ENCODE measurements at places on chromosomes 3 and 15.

DNA sequence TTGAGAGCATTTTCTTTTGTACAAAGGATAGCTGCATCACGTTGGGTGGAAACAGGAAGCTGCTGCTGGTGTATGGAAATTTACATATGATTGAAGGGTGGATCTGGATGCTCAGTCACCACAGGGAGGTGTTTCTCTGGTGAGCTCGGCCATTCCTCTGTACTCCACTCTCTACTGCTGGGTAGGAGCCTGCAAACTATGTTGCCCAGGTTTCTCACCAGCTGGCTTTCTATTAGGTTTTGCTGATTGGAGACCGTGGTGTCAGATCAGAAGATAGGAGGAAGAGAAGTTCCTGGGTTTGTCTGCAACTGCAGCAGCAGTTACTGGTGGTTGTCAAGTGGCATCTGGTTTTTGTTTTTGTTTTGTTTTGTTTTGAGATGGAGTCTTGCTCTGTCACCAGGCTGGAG lies 61.7 kb downstream of the TAMM41 start:
- DNase-seq, result no peak

- DNase-seq, result no peak
These were observed 173.4 kb upstream of the CADPS start for GRCh38 chr3:63048367-63049326.

GRCh38 chr15:25652704-25653103 lies 210.4 kb downstream of the ATP10A start:
- DNase-seq, result no peak

DNA sequence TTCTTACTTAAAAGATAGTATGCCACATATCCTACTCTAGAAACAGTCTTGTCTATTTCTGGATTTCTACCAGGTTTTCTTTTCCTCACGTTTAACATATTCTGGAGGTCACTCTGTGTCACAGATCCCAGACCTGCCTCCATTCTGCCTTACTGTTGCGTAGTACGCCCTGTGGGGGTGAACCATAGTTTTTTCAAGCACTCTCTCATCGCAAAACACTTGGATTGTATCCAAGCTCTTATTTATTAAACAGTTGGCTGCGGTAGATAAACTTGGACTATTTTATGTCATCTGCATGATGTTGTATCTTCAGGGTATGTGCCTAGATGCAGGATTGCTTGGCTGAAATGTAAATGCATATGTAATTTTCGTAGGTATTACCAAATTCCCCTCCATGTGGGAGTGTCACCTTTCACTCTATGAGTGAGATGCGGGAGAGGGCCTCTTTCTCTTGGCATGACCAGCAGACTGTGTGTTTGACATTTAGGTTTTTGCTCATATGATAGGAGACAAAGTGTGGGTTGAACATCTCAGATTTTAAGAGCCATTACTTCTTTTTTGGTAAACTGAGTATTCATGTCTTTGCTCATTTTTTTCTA lies 55.8 kb downstream of the ABTB1 start:
- DNase-seq, result no peak

DNA sequence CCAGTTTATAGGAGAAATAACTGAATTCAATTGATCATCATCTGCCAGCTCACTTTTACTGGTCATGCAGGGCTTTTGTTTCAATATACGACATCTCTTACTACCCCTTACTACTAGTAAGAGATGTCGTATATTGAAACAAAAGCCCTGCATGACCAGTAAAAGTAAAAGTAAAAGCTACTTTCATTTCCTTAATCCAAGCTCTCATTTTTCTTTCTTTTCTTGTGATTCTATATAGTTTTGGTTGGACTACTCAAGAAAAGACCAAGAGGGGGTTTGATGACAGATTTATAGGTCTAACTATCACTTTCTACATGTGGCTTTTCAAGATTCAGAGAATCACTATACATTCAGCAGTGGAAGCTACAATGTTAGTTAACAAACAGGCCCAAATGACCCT lies 1237.3 kb downstream of the ROBO2 start:
- DNase-seq, result no peak

GRCh38 chr3:99505646-99506269 lies 132.6 kb upstream of the COL8A1 start:
- no peak for DNase-seq
